ENCODE measurements at places on chromosomes 12 and 14.
A peak's percentile ranks its signal among the peaks of the same experiment; 100 is the strongest.

- DNase-seq: no peak
These were observed 50.3 kb downstream of the CIT start for GRCh38 chr12:119826661-119827445.

DNA sequence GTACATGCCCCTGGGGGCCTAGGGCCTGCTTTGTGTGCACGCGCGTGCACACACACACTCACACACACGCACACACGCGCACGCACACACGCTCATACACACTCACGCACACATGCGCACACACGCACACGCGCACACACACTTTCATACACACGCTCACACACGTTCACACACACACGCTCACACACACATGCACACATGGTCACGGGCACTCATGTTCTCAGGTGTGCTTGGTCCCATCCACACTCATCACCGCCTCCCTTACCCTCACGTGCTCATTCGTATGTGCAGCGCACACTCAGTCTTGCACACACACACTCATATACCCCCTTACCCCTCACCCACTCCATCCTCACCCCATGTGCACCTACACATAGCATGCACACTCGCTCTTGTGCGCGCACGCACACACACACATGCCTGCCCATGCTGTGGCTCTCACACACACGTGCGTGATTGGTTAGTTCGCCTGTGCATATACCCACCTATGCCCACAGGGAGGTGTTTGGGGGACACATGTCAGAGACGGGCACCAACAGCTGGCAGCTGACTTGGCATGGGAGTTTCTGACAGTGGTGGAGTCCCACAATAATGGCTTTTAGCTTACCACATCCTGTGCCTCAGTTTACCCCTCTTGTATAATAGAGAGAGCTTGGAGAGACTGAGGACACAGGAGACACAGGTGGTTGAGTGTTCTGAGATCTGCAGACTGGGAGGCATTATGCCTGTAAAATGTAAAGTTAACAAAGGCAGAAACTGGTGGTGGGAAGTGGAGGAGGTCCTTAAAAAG lies 28.7 kb downstream of the TSPAN9 start:
- no peak for DNase-seq

- DNase-seq: peak; percentile 39
These were observed 7.2 kb downstream of the DTD2 start for GRCh38 chr14:31449971-31450610.

- DNase-seq: no peak
These were observed 217.5 kb upstream of the SEL1L start for GRCh38 chr14:81751198-81751597.

GRCh38 chr14:100837805-100838350 lies 12.0 kb downstream of the MEG3 start:
- no peak for DNase-seq

DNA sequence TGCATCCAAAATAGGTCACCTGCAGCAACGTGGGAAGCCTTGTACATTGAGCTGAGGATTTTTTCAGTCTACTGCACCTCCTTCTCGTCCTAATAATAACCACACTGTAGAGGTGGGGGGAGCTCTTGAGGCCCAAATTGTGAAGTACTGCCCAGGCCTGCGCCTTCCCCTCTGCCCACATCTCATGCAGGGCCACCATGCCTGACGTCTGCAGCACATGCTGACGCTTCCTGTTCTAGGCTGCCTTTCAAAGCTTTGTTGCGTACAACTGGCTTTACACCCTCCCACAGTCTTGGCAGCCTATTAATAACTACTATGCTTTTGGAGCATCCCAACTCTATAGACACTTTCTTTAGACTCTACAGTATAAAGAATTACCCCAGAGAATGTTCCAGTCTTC lies 26.5 kb upstream of the TTC7B start:
- DNase-seq: no peak

GRCh38 chr12:100174495-100174894 lies 26.1 kb upstream of the ACTR6 start:
- DNase-seq: no peak

DNA sequence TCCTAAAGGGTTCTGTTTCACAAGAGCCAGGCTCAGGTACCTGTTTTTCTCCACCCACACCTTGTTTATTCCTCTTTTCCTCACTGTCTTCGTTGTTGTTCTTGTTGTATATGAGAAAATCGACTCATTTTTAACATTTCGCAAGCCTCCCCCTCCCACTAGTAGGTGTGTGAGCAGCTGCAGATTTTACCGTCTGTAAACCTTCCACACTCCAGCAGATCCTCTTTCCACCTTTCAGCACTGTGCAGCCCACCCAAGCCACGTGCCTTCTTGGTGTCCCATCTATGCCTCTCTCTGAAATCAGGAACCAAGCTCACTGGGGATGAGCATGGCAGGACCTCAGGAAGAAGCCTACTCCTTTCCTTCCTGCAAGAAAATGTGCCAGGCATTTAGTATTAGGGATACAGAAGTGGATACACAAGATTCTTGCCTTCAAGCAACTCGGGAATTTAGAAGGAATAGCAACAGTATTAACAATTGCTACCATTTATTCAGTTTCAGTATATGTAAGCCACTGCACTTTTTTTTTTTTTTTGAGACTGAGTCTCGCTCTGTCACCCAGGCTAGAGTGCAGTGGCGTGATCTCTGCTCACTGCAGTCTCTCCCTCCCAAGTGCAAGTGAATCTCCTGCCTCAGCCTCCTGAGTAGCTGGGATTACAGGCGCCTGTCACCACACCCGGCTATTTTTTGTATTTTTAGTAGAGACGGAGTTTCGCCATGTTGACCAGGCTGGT lies 113.6 kb downstream of the CHST11 start:
- DNase-seq: no peak

DNA sequence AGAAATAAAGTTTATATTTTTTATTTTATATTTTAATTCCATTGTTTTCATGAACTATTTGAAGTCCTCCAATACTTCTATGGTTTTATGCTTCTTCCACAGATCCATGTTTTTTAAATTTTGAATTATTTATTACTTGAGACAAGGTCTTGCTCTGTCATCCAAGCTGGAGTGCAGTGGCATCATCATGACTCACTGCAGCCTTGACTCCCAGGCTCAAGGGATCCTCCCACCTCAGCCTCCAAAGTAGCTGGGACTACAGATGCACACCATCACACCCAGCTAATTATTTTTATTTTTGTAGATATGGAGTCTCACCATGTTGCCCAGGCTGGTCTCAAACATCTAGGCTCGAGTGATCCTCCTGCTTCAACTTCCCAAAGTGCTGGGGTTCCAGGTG lies 28.8 kb upstream of the DLGAP5 start:
- DNase-seq: no peak

DNA sequence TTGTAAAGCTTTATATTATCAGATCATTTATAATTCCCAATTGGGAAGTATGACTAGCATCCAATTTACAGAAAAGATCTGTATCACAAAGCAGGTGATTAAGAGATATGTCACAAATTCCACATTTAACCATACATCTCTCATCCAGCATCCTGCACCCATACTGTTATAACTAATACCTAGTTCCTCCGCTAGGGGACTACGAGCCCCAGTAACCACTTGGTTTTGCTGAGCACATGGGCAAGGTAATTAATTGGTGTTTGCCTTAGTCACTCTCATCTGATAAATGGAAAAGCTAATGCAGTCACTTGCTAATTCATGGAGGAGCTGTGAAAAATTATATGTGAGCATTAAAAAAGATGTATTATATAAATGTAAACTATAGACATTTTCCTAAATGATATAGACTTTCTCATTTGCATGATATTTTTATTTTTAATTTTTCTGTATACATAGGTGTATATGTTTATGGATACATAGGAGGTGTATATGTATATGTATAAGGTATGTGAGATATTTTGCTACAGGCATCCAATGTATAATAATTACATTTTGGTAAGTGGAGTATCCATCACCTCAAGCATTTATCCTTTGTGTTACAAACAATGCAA lies 1031.8 kb downstream of the GALC start:
- DNase-seq: no peak

All from CD4-positive, alpha-beta T cell treated with Interferon alpha-2 for 1 hour (primary cell).